Placental pericyte (primary cell): ENCODE measurements at places on chromosomes 7 and 10. TPM values are rescaled to one million over a fixed set of nuclear protein-coding genes. Genes with fewer than 3 reads are reported as not detected.

The TCAF1 gene
- total RNA-seq, result 64.6 and 77.6 TPM in 2 replicates

The MOGAT3 gene
- not detected in 2 replicates for total RNA-seq

The KIAA1217 gene
- total RNA-seq, result under 0.01 and 2.0 TPM in 2 replicates

The COL17A1 gene
- under 0.01 and 1.1 TPM in 2 replicates for total RNA-seq

The DRGX gene
- not detected in 2 replicates for total RNA-seq

The PAPSS2 gene
- total RNA-seq, result 131 and 227 TPM in 2 replicates

The MYL10 gene
- not detected in 2 replicates for total RNA-seq

The ANXA8 gene
- total RNA-seq, result 3.3 and 18.6 TPM in 2 replicates

The VENTX gene
- total RNA-seq, result not detected in 2 replicates

The FMC1 gene
- total RNA-seq, result 5.3 and 9.6 TPM in 2 replicates

The GPR26 gene
- total RNA-seq, result not detected in 2 replicates

The GPNMB gene
- total RNA-seq, result 93.1 and 188 TPM in 2 replicates

The CBLL1 gene
- 28.8 and 35.0 TPM in 2 replicates for total RNA-seq

The APBB1IP gene
- 1.3 and 2.7 TPM in 2 replicates for total RNA-seq

The C10orf67 gene
- total RNA-seq, result 0.22 and 0.29 TPM in 2 replicates
